Activated CD4-positive, alpha-beta T cell treated with anti-CD3 and anti-CD28 coated beads, Interleukin-2, amount 10 ng/mL, durations not matched to agents 7 days and 5 days (primary cell): ENCODE measurements at places on chromosomes 2 and 18. TPM values are rescaled to one million over a fixed set of nuclear protein-coding genes. Genes with fewer than 3 reads are reported as not detected.

- no peak for DNase-seq
Observed at GRCh38 chr2:18518116-18519111, 42.0 kb downstream of the RDH14 start.

- no peak for DNase-seq
Observed at GRCh38 chr2:202014759-202015211, 18.9 kb upstream of the FZD7 start.

- DNase-seq: no peak
Observed at GRCh38 chr2:138565230-138565598, 63.6 kb downstream of the SPOPL start.

GRCh38 chr18:57128220-57128932 lies 18.5 kb upstream of the BOD1L2 start:
- DNase-seq: no peak

- no peak for DNase-seq
Observed at GRCh38 chr2:212816267-212816666, 277.7 kb upstream of the ERBB4 start.

The ZNF804A gene
- total RNA-seq: not detected

The PRSS56 gene
- not detected for total RNA-seq

The DSEL gene
- 0.10 TPM for total RNA-seq

The ALLC gene
- total RNA-seq: not detected
